ENCODE measurements at places on chromosomes 16 and 17. TPM values are rescaled to one million over a fixed set of nuclear protein-coding genes. Genes with fewer than 3 reads are reported as not detected.

DNA sequence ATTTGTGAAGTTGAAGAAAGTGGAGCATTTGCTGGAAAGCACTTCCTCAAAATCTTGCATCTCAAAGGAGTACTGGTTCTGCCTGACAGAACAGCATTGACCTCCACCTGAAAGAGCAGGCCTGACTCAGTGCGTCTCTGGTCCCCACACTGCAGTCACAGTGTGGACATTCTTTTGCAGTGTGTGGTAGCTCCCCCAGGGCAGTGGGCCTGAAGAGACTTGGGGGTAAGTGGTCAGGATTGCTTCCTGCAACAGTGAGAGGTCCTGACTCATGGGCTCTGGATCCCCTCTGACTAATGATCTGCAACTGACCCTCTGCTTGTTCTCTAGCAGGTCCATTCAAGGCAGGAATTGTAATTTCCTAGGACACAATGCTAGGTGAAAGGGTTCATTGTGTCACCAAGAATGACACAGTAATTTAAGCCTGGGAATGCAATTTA, 204.9 kb upstream of the KCNJ16 start:
- no peak for DNase-seq

The ARHGAP23 gene
- total RNA-seq: 4.0 TPM

The CD300A gene
- 3.1 TPM for total RNA-seq

The SLC52A1 gene
- 2.6 TPM for total RNA-seq

GRCh38 chr17:19712436-19713004, 3.9 kb downstream of the SLC47A2 start:
- DNase-seq: peak; percentile 5

DNA sequence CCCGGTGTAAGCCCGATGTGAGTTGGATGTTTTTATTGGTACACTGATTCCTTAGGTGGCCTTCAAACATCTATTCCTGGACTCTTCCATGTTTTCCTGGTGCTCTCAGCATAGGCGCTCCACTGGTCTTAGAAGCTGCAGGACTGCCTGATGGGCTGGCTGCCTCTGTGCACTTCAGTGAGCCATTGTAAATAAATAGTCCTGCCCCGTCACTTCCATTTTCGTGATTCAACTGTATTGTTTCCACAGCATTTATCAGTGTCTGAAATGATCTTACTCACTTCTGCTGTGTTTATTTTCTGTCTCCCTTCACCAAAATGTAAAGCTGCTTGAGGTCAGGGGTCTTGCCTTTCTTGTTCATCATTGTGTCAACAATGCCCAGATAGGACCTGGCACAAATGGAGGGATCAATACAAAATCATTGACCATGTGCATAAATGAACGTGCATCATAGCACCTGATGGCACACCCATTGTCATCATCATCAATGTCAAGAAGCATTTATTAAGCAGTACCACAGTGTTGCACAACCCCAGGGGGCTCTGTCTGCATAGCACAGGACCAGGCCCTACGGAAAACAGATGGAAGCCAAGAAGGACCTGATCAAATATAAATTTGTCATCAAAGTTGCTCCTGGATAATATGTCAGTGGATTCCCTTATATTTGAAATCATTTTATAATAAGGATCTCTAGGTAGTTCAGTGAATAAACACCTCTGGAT, 66.6 kb upstream of the CPHXL start:
- no peak for DNase-seq

DNA sequence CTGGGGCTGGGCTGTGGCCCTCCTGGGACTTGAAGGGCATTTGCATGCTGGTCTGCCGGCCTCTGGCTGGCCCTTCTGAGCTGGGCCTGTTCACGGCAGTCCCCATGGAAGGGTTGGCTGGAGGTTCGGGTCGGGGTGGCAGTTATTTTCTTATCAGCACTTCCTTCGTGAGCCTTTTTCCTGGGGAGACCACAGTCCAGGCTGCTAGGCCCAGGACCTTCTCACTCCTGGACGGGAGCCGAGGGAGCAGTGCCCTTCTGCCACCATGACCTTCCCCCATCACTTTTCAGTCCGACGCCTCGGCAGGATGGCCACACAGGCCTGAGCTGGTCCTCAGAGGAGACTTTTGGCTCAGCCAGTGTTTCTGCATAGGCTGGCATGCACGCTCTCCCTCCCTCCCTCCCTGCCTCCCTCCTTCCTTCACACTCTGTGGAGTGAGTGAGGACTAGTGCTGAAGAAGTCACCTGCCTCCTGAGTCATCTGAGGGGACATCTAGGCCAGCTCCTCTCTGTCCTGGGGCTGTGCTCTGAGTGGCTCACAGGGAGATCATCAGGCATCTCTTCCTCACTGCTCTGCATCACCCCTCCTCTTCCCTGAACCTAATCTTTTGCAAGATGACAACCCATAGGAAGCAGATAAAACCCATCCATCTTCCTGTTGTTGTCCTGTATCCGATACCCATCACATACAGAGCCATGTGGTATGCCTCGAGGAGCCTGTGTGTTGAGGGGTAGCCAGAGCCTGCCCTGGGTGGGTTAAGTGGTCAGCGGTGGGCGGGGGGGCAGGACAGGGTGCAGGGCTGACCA, 109.7 kb downstream of the RAP1GAP2 start:
- no peak for DNase-seq

DNA sequence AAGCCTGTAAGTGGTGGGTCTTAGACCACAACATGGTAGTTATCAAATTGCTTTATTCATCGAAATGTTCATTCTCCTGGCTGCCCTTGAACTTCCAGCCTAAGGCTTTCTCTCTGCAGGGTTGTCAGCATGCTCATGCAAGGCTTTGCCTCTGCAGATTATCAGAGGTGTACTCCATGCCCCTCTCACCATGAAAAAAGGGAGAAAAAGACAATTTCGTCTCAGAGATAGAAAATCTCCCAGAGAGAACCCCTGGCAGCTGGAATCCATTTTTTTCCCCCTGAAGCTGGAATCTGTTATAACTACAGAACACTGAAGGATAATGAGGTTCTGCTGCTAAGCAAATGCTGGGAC, 33.9 kb upstream of the METTL9 start:
- no peak for DNase-seq

GRCh38 chr17:2055292-2056205, 646 bp downstream of the HIC1 start:
- DNase-seq: no peak

GRCh38 chr16:89557690-89558490, 2.6 kb upstream of the RPL13 start:
- DNase-seq: no peak

The PRCD gene
- total RNA-seq: 0.29 TPM

GRCh38 chr16:77794586-77794985, 6.2 kb downstream of the VAT1L start:
- DNase-seq: no peak

- DNase-seq: no peak
Observed at GRCh38 chr17:40718930-40719329, 15.4 kb upstream of the KRT24 start.

The CNOT1 gene
- total RNA-seq: 268 TPM

The GFER gene
- 76.6 TPM for total RNA-seq

The ABCA6 gene
- 5.9 TPM for total RNA-seq

DNA sequence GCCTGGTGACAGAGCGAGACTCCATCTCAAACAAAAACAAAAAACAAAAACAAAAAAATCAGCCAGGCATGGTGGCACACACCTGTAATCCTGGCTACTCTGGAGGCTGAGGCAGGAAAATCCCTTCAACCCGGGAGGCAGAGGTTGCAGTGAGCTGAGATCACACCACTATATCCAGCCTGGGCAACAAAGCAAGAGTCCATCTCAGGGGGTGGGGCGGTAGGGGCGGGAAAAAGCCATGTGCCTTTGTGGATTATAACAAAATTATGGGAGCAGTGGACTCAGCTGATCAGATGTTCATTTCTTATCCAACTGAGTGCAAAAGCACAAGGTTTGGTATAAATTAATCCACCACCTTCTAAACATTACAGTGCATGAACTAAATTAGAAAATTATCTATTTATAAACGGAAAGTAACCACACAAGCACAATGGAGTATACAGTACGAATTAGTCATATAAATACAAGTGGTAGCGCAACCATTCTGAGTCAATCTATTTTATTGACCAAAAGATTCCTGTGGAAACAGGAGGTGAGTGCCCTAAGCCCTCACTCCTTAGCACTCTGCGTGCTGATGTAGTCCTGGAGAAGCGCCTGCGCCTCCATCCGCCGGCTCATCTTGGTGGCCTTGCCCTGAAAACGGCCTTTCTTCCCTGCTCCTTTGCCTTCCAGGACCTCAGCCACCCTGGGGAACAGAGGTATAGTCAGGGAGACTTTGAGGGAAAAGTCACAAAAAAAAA, 14.0 kb downstream of the AARSD1 start:
- DNase-seq: no peak

DNA sequence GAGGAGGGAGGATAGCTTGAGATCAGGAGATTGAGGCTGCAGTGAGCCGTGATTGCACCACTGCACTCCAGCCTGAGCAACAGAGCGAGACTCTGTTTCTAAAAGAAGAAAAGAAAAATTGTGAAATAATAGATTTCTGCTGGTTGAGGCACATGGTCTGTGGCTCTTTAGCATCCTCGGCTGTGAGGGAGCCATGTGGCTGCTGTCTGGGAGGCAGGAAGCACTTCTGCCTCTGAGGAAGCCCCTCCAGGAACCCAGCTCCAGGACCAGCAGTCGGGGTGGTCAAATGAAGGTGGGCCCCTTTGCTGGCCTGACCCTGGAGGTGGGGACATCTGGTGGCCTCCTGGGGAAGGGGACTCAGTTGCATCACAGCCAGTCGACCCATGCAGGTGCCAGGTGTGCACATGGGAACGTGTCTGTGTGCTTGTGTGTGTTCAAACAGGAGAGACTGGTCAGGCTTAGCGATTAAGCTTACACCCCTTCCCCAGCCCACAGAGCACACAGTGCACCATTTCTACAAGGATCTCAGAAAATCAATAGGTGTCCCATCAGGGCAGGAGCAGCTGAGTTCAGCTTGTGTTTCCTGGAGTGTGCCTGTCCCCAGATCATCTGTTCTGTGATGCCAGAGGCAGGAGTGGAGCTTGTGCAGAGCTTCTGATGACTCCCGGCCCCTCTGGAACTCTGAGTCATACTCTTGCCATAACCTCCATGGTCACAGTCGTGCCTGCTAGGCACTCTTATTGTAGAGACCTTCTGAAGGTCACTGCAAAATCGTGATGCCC, 24.3 kb upstream of the MGAT5B start:
- no peak for DNase-seq

The ANKRD40CL gene
- 54.5 TPM for total RNA-seq

The SULT1A4 gene
- total RNA-seq: 63.9 TPM

DNA sequence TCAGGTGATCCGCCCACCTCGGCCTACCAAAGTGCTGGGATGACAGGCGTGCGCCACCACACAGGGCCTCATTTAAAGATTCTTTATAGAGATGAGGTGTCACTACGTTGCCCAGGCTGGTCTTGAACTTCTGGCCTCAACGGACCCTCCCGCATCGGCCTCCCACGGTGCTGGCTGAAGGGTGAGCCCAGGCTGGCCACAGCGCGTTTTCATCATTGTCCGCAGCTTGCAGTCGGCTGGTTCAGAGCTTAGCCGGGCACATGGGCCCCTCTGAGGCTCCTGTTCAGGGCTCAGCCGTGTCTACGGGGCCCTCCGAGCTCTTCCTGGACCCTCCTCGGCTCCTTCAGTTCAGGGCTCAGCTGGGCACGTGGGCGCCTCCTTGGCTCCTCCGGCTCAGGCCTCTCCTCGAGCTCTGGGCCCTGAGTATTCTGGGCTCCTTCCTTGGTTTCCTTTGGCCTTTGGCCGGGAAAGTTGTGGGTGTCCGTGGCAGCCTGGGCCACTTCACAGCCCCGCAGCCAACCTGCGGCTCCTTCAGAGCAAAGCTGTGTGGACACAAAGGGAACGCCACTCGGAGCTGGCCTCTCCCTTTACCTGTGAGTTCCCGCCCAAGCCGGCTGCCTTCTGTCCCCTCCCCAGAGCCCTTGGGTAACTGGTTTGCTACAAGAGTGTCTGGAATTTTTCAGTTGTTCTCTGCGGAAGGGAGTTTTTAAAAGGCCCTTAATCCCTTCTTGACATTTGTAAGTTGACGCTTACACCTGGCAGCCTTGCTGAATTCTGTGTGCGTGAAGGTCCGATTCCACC, 1.2 kb upstream of the MSLN start:
- no peak for DNase-seq

DNA sequence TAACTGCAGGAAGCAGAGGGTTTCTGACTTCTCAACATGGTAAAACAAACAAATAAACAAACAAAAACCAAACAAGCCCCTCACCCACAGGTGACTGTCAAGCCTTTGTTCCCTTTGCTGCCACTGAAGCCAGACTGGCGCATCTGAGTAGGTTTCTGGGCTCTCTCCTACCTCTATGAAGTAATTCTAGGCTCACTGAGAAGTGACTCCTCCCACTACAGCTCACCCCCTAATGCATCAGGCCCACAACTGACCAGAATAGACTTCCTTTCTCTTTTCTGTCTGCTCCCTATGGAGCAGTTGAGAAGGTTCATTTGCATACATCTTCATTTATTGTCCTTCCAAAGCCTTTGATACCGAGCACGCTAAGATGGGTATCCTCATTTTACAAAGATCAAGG, 77.0 kb upstream of the CCL2 start:
- no peak for DNase-seq

DNA sequence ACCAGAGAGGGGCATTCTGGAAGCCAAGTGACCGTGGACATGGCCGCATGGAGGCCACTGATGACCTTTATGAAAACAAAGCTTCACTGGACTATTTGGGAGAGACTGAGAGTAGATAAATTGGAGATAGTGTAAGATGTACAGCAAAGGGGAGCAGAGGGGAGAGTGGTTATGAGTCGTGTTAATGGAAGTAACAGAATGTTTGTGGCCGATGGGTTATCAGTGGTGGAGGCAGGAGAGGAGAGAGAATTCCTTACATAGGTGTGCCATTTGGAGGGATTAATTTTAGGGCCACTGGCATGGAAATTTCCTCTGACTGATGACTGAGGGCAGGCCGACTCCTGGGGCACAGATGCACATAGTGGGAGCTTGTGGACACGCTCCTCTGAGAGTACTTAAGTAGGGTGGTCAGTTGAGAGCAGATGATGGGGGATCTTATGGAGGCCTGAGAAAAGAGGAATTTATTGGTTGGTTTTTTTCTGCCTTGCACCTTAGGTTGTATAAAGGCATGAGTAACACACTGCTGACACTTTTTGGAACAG, 19.2 kb downstream of the PRPSAP2 start:
- no peak for DNase-seq

GRCh38 chr17:42920106-42920900, 19.7 kb downstream of the G6PC1 start:
- no peak for DNase-seq

All from colonic mucosa (tissue), 4 donors.